ENCODE measurements at places on chromosomes 16 and 17.

DNA sequence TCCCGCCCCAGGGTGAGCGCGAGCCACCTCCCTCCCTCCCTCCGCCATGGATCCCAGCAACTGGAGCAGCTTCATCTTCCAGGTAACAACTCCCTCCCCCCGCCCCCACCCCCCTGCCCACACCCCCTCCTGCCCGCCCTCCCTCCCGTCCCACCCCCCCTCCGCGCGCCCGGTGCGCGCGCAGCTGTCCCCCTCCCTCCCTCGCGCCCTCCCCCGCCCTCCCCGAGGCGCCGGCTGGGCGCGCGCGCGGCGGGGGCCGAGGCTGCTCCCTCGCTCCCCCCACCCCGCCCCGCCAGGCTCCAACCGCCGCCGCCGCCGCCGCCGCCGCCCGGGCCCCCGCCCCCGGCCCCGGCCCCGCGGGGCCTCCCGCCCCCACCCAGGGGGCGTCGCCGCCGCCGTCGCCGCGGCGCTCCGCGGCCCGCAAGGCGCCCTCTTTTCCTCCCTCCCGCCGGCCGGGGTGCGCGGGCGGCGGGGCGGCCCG lies at the start of gene MAZ:
MAZ (plus strand) TSS at position 431 of the 481 bp plus-strand sequence. CDS start 173 bp downstream, outside the sequence.
- DNase-seq, result peak; percentile 82

- no peak for DNase-seq
These were observed 86.2 kb upstream of the CA10 start for GRCh38 chr17:52244689-52245088.

GRCh38 chr16:84648595-84649510 lies 542 bp downstream of the KLHL36 start:
- DNase-seq, result peak; percentile 54

GRCh38 chr17:81735264-81736102 lies 23.4 kb downstream of the SLC25A10 start:
- no peak for DNase-seq

DNA sequence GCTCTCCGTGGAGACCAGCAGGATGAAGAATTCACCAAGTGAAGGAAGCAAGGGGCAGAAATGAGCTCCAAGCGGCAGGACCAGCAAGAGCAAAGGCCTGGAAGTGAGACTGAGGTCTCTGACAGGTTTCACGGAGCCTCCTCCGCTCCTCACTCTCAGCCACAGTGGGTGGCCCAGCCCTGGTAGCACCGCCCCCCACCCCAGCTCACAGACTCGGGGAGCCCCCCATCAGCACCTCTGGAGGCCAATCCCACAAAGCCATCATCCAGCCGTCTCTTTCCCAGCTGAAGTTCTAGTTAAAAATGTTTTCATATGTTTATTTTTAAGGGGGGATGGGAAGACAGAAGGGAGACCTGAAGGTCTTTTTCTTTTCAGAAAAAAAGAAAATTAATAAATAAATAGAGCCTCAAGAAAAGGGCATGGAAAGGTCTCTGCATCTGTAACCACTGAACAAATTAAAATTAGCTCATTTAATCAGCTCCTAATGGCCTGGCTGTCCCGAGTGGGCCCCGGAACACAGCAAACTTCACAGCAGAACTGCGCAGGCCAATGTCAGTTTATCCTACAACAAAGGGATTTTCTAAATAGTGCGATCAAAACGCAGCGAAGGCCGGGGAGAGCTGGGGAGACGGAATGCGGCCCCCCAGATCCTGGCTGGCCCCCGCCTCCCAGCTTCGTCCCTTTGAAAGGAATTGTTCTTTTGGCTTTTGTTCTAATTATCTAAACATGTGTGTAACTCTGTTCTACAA lies 190.3 kb downstream of the ZNF423 start:
- no peak for DNase-seq

DNA sequence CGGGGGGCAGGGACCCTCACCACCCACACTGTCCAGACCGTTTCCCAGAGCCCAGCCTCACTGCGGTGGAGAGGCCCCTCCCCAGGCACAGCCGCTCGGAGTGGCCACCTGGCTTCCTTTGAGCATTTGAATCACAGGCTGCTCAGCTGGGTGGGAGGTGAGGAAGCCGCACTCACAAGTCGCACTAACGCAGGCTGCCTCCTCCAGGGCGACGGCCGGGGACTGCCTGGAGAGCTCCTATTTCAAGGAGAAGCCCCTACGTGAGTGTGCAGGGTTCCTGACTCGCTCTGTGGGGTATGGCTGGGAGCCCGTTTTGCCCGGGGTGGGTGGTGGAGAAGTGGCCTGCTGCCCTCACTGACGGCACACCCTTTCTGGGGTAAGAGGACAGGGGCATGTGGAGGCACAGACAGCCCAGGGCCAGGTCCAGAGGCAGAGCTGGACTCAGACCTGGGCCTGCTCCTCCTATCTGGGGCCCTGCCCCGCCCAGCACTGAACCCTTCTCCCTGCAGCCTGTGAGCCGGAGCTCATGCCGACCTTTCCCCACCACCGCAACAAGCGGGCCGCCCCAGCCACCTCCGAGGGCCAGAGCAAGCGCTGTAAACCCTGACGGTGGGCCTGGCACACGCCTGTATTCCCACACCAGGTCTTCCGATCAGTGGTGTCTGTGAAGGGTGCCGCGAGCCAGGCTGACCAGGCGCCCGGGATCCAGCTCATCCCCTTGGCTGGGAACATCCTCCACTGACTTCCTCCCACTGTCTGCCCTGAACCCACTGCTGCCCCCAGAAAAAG lies 6.2 kb downstream of the SPATA2L start:
- no peak for DNase-seq

- DNase-seq, result peak; percentile 25
These were observed 1.0 kb downstream of the TLE7 start for GRCh38 chr16:71440669-71441347.

DNA sequence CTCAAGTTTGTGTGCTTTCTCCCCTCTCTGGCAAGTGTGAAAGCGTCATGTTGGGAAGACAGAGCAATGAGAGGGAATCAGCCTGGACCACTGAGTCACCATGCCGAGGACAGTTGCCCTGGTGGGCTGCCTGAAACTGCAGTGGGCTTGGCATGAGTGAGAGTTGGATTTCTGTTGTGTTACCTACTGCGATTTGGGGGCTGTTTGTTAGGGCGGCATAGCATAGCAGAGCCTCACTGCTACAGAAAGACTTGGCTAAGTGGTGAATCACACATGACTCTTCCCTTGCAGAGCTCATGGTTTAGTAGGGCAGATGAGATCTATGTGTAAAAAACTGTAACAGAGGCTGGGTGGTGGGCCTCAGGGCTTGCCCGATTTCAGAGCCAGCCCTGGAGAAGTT lies 324.6 kb downstream of the C16orf95 start:
- DNase-seq, result no peak

DNA sequence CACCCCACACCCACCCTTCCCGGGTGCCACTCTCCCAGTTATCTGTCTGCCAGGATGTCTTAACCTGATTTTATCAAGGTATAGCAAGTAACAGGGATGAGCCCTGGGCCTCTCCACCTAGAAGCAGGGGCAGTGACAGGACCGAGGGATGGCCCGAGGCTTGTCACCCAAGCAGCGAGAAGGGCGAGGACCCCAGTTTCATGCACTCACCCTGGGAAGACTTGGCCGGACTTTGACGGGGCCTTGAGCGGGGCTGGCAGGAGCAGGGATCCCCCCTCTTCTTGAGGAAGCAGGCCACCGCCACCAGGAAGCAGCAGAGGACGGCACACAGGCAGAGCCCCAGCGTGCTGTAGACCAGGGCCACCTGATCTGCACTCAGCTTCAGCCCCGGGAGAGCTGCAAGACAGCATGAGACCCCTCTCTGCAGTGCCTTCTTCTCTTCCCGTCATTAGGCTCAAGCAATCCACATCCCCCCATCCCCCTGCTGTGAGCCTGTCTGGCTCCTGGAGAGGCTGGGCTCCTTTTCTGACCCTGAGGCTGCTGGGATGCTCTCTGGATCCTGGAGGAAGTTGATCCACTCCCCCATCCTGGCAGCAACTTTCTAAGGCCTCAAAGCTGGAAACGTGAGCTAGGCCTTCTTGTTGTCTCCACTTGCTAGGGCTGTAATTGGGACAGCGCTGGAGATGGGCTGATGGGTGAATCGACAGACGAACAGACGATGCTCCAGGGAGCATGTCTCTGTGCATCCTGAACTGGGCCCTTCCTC lies 31.6 kb downstream of the TNFRSF13B start:
- no peak for DNase-seq

- DNase-seq, result no peak
These were observed 11.2 kb upstream of the ADAM11 start for GRCh38 chr17:44747566-44747965.

GRCh38 chr17:57783338-57783742 lies 38.2 kb upstream of the CCDC182 start:
- peak; percentile 85 for DNase-seq

DNA sequence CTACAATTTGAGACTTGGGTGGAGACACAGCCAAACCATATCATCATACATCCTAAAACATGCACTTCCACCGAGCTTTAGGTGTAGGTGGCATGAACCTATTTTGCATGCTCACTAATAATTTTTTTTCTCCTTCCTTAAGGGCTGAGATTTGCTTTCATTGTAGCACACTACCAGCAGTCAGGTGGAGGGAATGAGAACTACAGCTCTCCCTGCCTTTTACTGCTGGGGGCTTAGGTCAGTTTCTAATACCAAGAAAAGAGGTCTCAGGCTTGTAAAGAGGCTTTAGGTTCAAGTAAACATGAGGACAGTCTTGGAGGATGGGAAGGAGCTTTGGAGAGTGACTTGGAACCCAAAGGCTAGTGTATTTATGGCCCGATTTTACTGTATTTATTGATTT lies 22.0 kb downstream of the CFAP20 start:
- no peak for DNase-seq
